Smooth muscle cell of the brain vasculature (primary cell): ENCODE measurements at places on chromosomes 4 and X.
A peak's percentile ranks its signal among the peaks of the same experiment; 100 is the strongest.

DNA sequence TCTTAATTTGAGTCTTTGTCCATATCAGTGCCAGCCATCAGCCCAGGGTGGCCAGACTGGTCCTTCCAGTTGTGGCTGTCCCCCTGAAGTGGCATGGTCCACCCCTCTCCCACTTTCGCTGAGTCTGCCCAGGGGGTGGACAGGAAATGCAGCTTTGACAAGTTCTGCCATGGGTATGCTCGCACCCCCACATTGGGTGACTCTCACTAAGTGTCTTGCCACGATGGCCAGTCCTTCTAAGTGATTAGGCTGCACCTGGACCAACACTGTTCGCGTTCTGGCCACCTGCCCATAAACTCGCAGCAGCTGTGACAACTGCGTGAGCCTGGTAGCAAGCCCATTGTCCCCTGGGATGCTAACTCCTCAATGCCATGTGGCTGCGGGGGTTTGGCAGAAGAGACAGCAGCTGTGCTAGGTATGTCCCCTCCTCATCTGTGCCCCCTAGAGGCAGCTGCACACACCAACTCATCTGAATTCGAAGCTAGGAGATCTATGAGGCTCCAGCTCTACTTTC is 10.0 kb upstream of the LNX1 start:
- no peak for DNase-seq

- DNase-seq, result no peak
These were observed 65.0 kb downstream of the INPP4B start for GRCh38 chr4:142781114-142781513.

GRCh38 chr4:153469031-153469430 is 2.9 kb downstream of the TMEM131L start:
- DNase-seq, result no peak

DNA sequence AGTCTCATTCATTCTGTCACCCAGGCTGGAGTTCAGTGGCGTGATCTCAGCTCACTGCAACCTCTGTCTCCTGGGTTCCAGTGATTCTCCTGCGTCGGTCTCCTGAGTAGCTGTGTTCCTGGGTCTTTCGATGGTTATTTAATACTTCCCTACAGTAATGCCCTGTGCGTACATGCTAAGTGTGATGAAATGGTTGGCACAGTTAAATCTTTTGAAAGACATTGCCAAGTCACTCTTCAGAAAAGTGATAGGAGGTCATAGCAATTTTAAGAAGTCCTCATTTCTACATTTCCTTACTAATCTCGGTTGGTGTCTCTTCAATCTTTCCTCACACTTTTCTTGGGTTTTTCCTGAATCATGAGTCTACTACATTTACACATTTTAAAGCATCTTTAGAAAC is 14.4 kb downstream of the HTT-AS start:
- DNase-seq, result no peak

- DNase-seq, result no peak
These were observed 1.7 kb downstream of the SH3D19 start for GRCh38 chr4:151323667-151324066.

DNA sequence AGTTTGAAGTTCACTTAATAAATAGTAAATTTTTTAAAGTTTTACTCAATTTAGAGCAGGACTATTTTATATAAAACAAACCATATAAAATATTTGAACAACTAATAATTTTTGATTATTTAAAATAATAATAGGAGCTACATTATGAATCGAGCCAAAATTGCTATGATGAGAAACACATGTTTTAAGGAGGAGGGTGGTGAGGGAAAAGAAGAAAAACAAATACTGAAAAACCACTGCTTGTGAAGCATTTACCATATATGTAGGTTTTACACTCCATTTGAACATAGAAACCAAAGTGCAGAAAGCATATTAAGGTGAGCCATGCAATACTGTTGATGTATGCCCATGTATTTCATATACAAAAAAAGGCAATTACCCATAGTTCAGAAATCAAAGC is 448.9 kb downstream of the FSTL5 start:
- DNase-seq, result no peak

DNA sequence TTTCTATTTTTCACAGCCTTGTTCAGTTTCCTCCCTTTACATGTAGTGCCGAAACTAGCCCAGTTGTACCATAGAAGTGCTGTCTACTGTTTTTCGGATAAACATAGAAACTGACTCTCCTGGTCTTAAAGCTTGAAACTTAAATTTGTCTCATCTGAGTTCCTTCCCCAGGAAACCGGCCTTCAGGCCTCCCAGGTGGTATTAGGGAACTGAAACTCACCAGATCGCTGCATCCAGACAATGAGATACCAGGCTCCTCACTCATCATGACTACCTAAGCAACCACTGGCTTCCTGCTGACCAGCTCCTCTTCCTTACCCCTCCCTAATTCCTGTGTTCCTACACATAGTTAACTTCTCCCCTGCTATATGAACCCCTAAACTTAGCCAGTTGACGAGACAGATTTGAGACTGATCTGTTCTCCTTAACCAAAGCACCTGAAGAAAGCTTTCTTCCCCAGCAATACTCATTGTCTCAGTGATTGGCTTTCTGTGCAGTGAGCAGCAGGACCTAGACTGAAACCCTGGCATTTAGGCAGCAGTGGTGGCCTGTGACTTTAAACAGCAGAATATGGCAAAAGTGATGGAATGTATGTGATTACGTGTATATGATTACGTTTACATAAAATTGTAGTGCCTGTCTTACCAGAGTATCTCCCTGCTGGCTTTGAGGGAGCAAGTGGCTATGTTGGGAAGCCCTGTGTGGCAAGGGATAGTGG is 959.1 kb upstream of the LCORL start:
- no peak for DNase-seq

GRCh38 chr4:138047290-138047689 is 194.9 kb downstream of the SLC7A11 start:
- no peak for DNase-seq

DNA sequence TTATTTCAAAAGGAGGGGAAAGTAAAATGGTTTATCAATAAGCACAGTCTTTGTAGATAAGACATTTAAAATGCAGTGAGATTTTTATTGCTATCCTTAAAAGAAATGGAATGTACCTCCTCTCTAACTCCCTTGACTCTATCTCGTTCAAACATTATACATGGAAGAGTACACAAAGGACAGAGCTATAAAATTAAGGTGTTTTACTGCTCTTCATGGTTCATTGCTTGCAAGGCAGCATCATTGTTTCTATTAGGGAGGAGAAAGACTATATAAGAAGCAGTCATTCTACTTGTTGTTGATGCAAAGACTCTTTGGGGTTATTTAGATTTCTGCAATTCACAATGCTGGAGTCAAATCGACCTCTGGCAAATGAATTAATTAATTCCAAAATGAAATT is 380.2 kb upstream of the NDST3 start:
- no peak for DNase-seq

DNA sequence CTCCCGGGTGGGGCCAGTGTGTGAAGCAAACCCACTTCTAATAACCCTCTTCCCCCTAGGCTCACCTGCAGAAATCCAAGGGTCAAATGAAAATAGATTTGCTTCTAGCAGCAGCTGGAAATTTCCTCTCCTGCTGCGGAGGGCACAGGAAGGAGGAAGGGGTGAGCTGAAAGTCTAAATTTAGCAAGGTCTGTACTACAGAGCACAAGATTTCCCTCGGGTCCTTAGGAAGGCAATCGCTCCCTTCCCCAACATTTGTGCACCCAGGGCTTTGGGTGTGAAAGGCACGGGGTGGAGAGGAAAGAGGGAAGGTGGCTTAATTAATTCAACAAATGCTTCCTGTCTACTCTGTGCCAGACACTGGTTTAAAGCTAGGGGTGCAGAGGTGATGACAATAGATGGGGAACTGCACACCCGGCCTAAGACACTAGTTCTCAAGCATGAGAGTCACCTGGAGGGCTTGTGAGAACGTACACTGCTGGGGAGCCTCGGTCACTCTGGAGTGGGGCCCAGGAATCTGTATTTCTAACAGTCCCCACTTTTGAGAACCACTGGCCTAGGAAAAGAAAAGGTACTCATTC is 204.4 kb downstream of the NSUN7 start:
- no peak for DNase-seq

- no peak for DNase-seq
These were observed 206.2 kb upstream of the BANK1 start for GRCh38 chr4:101584306-101584705.

GRCh38 chr4:9923195-9923812 is 98.0 kb downstream of the SLC2A9 start:
- no peak for DNase-seq

DNA sequence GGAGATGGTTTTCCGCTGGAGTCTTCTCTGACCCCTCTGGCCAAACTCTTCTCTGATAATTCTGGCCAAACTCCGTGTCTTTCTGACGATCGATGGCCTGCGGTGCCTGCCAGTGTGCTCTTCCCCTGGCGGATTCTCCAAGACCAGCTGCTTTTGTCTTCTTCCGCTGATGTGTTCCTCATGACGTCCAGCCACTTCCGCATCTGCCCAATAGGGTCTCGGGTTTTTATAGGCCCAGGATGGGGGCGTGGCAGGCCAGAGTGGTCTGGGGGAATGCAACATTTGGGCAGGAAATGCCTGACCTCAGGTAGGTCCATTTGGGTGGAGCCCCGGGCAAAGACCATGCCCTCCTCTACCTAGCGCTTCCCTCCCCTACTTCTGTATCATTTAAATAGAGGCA is 1542.1 kb downstream of the STIM2 start:
- no peak for DNase-seq

- no peak for DNase-seq
These were observed 138.2 kb downstream of the CAMK2D start for GRCh38 chr4:113623274-113623894.

DNA sequence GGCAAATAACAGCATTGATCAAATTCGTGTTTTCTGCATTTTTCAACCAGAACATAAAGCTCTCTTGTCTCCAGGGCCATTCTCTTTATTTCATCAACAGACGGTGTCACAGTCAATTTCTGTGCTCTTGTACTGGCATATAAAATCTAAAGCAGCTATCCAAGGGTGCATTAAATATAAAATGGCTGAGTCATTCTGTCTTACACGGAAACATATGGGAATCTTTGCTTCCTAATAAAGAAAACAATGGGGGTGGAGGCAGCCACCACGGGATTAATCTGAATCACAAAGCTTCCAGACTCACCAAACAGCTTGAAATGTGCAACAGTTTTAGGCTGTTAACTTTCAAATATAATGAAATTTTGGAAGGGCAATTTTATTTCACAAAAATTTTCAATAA is 132.6 kb downstream of the IL15 start:
- DNase-seq, result peak; percentile 39

DNA sequence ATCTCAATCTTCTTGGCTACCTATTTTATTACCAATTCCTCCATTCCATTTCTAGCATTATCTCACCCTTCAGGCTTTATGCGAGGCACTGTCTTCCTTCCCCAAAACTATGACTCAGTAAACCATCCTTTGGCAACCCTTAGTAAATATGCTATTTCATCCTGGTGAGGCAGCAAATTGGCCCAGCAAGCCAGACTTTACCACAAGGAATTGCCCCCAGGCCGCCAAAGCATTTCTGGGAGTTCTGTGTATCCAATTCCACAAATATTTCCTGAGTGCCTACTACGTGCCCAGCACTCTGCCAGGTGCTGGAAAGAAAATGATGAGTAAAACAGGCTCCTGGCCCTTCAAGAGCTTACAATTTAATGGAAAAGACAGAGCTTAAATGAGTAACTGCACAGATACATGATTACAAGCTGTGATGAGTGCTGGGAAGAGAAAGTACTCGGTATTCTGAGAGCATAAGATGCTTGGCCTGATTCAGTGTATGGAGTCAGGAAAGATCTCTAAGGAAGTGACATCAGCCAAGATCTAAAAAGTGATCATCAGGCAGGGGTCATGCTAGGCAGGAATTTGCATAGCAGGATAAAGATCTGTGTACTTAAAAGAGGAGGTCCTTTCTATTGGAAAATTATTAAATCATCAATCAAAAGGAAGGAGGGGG is 193.8 kb downstream of the ADAMTS3 start:
- DNase-seq, result no peak

DNA sequence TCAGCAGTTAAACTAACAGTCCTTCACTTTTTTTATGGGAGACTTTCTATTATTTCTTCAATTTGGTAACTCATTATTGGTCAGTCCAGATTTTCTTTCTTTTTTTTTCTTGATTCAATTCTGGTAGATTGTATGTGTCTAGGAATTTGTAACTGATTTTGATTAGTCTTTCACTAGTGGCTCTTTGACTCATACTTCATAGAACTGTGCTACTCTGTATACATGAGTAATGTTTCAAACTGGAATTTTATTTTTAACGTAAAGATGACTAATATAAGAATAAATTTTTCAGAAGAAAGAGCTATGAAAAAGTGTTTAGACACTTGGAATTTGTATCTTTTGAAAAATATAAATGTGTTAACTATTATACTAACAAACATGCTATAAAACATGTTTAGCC is 813.0 kb downstream of the TRAM1L1 start:
- no peak for DNase-seq

DNA sequence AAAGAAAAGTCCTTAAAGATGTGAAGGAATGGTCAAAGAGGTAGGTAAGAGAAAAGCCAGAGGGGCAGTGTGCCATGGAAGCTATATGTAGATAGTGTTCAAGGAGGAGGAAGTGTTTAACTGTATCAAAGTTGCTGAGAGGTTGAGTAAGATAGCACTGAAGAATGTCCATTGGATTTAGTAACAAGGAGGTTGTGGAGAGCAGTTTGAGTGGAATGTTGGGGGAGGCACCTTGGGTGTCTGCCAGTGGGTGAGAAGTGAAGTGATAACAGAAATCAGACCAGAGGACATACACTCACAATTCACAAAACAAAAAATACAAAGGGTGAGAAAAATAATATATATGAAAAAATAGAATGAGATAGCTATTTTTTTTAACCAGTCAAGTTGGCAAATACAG is 121.3 kb upstream of the AMOT start:
- no peak for DNase-seq

DNA sequence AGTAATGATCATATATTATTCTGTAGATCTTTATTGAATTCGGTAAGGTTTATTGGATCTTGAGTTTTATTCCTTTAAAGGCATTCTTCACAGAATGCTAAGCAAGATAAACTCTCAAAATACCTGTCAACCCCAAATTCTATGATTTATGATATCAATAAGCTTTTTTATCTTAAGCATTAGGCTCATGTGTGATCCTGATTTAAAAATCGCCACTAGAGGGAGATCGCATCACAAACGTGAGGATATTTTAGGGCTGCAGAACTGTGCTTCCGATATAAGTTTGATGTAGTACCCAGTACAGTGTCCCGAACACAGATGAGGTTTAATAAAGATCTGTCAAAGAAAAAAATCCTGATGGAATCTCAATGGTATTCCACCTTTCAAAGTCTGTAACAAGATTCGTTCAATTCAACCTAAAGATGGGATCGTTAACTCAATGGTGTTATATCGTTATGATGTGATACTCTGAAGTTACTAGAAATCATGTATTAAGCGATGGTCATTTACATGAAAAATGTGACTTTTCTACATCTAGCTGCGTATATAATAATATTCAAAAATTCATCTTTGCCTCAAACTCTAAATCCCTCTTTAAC is 169.0 kb downstream of the CORIN start:
- no peak for DNase-seq

DNA sequence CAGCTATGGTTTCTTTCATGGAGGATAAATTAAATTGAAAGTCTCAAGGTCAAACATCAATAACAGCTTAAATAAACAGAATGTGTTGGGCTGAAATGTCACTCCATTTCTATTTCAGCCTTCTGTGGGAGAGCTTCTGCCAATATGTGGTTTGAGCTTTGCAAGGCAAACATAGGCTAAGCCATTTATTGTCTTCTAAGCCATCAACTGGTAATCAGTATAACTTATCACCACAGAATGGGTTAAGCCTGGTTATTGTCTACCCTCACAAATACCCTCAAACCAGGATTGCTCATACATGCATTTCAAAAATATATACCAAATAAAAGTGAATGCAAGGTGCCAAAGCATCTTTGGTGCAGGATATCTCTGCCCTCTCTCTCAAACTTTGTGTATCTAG is 52.7 kb downstream of the GABRB1 start:
- DNase-seq, result no peak
